ENCODE measurements at places on chromosomes 13 and 19.

GRCh38 chr19:41706741-41707501 lies 1.5 kb upstream of the CEACAM5 start:
- DNase-seq, result no peak

DNA sequence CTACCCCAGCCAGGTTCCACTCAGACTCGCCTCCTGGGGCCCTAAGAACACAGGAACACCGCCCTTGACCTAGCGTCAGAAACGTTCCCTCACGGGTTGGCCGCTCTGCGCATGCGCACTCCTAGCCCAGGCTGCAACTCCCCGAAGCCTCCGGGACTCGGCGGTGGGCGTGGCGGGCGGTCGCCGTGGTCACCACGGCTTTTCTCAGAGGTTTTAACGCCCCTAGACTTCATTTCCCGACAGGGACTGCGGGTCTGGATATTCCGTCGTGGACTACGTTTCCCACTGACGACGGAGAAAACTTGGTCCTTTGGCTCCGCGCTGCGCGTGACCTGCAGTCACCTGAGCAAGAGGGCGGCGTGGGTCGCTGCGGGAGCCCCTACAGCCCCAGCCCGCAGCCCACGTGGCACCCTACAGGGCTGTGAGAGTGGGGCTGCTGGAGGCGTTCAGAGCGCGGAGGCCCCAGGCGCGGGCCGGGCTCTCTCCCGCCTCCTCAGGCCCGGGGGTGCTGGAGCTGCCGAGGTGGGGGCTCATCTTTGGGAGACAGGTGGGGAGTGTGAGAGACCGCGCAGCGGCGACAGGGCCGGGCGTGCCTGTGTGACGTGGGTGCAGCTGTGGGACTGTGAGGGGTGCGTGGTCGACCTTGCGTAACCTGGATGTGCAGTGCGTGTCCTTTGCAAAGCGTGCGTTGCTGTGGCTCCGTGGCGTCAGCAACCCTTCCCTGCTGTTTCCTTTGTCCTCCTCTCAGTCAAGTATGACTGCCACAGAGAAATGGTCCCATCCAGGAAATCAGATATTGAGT lies 38.0 kb upstream of the ZNF573 start:
- peak; percentile 20 for DNase-seq

DNA sequence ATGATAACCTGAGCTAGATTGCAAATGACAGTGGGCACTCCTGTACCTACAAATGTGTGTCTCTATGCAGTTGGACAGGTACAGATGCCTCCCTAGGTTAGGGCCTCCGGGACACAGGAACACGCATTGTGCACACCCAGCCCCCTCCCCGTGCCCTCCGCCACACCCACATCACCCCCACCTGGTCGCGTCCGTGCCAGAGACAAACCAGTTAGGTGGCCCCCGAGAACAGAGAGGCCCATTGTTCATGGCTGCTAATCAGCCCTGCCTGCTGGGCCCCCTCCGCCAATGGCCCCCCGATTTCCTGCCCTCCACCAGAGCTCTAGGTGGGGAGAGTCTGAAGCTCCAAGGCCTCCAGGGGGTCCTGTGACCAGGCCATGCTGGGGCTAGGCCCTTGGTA lies 13.7 kb downstream of the NRTN start:
- no peak for DNase-seq

- no peak for DNase-seq
Measured at GRCh38 chr13:94080527-94080926, 399.0 kb downstream of the DCT start.

DNA sequence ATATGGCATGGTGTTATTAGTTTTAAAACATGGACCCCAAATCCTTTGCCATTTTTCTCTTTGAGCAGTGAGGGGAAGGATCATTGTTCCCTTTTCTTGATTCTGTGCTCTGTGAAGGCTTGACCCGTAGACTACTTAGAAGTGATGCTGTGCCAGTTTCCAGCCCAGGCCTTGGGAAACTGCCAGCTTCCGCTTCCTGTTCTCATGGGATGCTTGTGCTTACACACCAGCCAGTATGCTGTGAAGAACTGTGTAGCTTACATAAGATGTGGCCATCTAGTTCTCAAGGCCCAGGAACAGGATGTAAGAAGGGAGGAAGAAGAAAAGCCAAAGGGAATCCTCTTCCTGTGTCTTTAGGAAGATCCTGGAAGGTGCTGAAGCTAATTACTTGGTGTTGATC lies 180.9 kb downstream of the PCCA start:
- DNase-seq, result peak; percentile 69

GRCh38 chr19:20162821-20163220 lies 4.2 kb upstream of the ZNF486 start:
- DNase-seq, result no peak

All from retinal pigment epithelial cell (primary cell).